ENCODE measurements at places on chromosomes 7 and 10. TPM values are rescaled to one million over a fixed set of nuclear protein-coding genes. Genes with fewer than 3 reads are reported as not detected.

CH25H gene
- total RNA-seq = 0.73 TPM

GLI3 gene
- 6.0 TPM for total RNA-seq

STK31 gene
- total RNA-seq = not detected

MMP21 gene
- not detected for total RNA-seq

Measured in melanocyte of skin (primary cell).